ENCODE measurements at places on chromosomes 1 and 21.

- no peak for DNase-seq
Observed at GRCh38 chr1:230340526-230341161, 85.5 kb downstream of the PGBD5 start.

DNA sequence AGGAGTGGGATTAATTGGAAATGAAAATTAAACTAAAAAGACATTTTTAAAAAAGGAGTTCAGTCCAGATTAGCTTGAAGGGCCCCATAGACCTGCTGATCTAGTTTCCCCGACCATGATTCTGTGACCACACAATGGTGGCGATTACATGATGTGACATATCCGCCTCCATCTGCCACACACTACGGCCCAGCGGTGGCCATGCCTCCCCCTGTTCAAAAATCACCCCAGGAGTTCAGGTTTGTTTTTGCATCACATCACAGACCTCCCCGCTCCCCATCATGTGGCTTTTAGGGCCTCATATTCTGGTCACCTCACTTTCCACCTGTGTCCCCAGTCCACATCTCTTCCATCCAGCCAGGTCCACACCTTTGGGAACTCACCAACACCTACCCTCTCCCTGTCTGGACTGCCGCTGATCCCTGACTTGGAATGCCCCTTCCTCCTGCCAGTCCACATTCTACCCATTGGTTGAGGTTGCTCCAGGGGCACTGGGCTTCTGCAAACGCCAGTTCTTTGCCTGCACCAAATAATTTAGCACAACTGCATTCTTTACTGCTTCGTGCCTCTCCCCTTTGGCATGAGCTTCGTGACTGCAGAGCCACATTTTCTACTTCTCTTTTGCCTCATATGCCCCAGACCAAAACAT lies 38.9 kb downstream of the CD247 start:
- DNase-seq: no peak

- DNase-seq: no peak
Observed at GRCh38 chr1:231527586-231528171, 790 bp upstream of the TSNAX start.

DNA sequence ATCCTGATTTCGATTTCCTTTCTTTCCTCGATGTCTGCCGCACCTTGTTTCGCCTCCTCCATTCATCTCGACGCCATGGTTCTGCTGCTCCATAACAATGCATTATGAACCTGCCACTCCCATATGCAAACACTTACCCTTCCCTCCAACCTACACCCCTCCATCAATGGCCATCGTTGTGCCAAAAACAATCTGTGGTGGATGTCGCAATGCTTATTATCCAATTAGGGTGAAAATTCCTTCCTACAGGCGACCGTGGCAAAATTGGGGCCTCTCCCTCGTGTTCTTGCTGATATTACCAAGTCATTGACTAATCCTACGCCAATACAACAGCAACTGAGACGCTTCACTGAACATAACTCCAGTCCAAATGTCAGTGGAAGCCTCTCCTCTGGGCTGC lies 40.3 kb downstream of the CLEC20A start:
- DNase-seq: no peak

- DNase-seq: no peak
Observed at GRCh38 chr1:38337711-38338110, 291.1 kb upstream of the POU3F1 start.
